Coronary artery (tissue), 2 donors: ENCODE measurements at places on chromosomes 3 and 15.
A peak's percentile ranks its signal among the peaks of the same experiment; 100 is the strongest.

DNA sequence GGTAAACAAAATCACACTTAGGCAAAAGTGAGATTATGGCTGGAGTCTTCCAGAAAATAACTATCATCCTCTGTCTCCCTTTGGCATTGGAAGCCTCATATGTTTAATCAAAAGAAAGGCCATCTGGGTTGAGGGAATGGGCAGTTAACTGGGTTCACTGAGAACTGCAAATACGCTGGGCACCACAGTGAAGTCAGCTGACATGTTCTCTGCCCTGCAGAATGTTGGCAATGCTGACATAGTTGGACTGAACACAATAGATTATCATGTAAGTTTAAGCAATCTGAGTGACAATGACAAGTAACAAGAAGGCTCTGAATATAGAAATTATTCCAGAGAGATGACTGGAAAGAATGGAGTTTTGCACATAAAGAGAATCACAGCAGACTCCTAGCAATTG, 43.8 kb upstream of the SLC25A26 start:
- DNase-seq: no peak

GRCh38 chr3:83928391-83928790, 1030.4 kb upstream of the CADM2 start:
- no peak for DNase-seq

DNA sequence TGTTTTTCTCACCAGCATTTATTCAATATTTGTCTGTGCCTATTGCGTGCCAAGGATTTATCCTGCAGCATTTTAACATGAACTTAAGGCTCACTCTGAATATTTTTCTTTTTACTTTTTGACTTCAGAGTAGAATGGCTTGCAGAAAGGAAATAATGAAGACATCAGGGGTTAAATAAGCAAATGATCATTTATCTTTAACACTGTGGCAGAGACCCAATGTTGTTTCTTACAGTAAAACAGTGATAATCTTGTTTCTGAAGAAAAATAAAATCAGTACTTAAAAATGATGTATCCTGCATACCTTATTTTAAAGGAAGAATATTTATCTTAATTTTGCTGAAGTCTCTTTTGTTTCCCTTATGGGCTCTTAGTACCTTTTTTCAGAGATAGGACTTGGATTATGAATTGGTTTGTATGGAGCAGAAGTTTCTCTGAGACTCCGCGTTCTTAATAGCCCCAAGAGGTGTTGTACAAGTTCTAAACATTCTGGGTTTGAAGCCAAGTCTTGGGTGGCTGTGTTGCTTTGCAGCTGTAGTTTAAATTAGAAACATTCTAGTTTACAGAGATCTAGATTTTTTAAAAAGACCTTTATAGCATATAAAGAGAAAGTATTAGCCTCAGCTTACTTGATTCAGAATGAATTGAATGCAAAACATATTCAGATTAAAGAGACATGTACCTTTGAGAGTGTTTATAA, 40.5 kb downstream of the COL6A6 start:
- no peak for DNase-seq

GRCh38 chr15:78726870-78727551, 84.3 kb downstream of the ADAMTS7 start:
- DNase-seq: peak; percentile 57

DNA sequence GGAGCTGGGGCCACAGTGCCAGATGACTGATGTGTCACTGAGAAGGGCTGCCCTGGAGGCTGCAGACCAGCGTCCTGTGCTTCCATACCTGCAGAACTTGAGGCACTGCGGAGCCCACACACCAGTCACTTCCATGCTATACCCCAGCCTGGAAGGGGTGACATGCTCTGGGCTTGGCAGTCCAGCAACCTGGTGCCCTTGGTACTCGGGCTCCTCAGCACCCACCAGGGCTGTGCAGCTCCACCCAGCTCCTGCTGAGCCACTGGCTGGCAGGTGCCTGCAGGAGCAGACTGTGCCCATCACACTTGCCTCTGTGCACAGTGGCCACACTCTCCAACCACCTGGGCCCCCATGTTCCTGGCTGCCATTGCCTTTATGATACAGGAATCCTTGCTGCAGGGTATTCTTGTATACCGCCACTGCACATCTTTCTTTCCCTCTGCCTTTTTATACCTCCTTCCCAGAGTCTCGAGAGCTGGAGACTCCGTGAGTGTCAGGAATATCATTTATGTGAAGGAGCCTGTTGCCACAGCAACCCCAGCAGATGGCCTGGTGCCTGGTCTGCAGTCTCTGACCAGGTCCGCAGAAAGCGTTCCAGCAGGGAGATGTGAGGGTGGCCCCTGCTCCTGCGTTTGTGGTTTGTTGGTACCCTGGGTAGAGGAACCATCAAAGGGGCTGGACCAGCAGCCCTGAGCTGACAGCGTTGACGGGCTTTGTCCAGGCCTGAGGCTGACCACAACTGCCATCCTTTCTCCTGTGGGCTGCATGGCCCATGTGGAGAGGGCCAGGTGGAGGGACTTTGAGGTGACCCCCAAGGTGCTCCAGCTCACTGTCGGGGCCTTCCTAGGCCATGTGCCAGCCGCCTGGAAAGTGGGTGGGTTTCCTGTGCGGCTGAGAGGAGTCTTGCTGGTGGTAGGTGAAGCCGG, 93.4 kb upstream of the PLXNA1 start:
- DNase-seq: no peak

- no peak for DNase-seq
Observed at GRCh38 chr3:60431599-60431958, 819.7 kb downstream of the FHIT start.

GRCh38 chr3:196625331-196625730, 14.2 kb upstream of the NRROS start:
- no peak for DNase-seq

GRCh38 chr15:41797201-41797944, 23.1 kb downstream of the MAPKBP1 start:
- no peak for DNase-seq

DNA sequence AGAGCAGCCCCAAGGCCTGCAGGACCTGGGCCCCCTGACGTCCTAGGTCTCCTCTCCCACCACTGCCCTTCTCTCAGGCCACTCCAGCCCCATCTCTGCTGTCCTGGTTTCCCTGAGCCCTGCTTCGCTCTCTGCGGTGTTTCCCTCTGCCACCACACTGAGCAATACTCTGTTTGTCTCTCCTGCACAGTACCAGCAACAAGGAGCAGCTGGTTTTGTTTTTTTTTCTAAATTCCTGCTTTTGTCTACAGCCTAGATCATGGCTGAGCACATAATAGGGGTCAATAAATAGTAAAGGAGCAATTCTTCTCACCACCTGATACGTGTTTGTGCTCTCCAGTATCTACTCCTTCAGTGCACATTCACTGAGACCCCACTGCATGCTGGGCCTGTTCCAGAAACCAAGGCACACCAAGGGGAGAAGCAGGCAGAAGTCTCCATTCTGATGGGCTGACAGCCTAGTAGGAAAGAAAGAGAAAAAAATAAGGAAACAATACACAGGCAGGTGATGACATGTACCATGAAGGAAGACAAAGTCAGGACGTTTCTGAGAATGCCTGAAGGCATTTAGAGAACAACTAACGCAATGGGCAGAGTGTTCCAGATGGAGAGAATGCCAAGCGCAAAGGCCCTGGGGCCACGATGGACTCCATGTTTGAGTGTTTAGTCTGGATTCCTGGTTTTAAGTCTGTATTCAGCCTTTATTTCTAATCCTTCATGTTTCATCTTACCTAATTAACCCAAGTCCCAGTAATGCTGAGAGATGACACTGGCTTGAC, 6.0 kb upstream of the ACAD9 start:
- DNase-seq: no peak

DNA sequence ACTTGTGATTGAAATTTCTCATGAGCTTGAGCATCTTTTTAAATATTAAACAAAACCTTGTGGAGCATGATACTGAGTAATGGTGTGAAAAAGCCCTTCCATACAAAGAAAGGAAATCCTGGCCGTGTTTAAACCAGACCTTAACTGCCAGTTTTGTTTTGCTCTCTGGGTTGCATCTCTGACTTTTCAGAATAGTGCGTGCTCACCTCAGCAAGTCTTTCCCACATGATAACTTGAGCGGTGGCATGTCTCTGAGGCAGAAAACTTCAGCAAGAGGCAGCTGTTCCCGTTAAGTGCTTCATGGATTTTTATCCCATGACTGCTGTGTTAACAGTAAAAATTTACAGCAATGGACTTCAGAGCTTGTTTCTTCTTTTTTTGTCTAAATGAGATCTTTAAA, 393.3 kb downstream of the FEZF2 start:
- no peak for DNase-seq

- no peak for DNase-seq
Observed at GRCh38 chr3:149215515-149215914, 6.1 kb downstream of the CP start.

GRCh38 chr15:85381850-85382751, 1.7 kb downstream of the AKAP13 start:
- DNase-seq: no peak

GRCh38 chr3:127483902-127484591, 106.5 kb downstream of the TPRA1 start:
- peak; percentile 43 for DNase-seq

DNA sequence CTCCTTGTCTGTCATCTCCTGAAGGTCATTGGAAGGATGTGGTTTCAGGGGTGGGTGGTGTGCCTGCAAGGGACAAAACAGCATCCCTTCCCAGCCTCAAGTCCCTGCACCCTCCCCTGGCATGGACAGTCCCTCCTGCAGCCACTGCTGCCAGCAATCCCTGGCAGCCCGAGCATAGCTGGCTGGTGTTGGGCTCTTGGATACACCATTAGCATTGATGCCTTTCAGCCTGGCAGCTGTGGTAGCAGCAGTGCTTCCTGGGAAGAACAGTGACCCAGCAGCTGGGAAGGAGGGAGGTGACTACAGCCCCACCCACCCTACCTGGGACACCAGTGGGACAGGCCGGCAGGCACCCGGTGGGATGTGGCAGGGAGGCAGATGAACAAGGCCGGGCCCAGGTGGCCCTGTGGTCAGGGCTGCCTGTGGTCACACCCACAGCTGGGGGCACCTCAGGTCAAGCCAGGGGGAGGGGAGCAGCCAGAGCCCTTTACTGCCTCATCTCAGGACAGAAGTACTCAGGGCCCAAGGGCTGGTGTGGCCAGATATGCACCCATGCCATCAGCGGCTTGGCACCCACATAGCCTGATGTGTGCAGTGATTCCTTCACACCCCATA, 32.9 kb upstream of the TMEM115 start:
- no peak for DNase-seq

DNA sequence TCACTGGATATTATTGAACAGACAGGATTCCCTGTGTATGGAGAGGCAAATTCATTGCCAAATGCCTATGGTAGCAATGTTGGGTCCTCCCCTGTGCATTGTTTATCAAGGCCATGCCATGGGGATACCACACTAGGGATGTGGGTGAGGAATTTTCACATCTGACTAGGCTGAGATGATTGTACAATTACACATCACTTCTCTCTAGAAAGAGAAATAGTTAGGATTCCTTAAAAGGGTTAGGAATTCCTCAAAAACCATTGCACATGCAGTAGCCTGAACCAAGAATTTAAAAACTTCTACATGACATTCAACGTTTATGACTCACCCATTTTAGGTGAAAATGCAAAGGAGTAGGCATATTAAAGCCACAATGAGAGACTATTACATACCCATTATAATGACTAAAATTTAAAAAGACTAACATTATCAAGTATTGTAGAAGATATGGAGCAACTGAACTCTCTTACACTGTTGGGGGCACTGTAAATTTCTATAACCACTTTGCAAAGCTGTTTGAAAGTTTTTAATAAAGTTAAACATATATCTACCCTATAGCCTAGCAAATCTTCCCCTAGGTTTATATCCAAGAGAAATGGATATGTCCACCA, 175.9 kb downstream of the THRB start:
- DNase-seq: no peak

GRCh38 chr3:194101592-194102432, 34.1 kb upstream of the HES1 start:
- no peak for DNase-seq

DNA sequence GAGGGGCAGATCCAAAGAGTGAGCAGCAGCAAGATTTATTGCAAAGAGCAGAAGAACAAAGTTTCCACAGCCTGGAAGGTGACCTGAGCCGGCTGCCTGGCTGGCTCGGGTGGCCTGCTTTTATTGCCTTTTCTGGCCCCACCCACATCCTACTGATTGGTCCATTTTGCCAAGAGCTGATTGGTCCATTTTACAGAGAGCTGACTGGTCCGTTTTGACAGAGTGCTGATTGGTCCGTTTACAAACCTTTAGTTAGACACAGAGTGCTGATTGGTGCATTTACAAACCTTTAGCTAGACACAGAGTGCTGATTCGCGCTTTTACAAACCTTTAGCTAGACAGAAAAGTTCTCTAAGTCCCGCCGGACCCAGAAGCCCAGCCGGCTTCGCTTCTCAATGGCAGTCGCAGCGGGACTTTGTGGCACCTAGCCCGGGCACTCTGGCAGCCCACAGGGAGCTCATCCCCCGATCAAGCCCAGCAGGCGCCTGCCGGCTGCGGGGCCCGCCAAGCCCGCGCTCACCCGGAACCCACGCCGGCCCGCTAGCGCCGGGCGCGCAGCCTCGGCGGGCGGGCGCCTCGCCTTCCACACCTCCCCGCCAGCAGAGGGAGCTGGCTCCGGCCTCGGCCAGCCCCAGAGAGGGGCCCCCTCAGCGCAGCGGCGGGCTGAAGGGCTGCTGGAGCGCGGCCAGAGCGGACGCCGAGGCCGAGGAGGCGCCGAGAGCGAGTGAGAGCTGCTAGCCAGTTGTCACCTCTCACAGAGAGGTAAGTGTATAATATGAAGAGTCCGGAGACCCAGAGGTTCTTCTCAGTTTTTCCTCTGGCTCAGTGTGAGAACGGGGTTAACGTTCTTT, 339.2 kb downstream of the CHL1 start:
- DNase-seq: no peak

- DNase-seq: no peak
Observed at GRCh38 chr3:184375747-184376461, 2.1 kb downstream of the THPO start.

GRCh38 chr3:172239218-172239790, 199.9 kb downstream of the FNDC3B start:
- no peak for DNase-seq

- DNase-seq: no peak
Observed at GRCh38 chr3:114011059-114011797, 45.1 kb downstream of the CCDC191 start.

- DNase-seq: no peak
Observed at GRCh38 chr15:69809421-69809820, 288.3 kb downstream of the TLE3 start.

GRCh38 chr3:8482960-8483665, 18.5 kb upstream of the LMCD1 start:
- DNase-seq: peak; percentile 93
